ENCODE measurements at places on chromosomes 7 and 10.

DNA sequence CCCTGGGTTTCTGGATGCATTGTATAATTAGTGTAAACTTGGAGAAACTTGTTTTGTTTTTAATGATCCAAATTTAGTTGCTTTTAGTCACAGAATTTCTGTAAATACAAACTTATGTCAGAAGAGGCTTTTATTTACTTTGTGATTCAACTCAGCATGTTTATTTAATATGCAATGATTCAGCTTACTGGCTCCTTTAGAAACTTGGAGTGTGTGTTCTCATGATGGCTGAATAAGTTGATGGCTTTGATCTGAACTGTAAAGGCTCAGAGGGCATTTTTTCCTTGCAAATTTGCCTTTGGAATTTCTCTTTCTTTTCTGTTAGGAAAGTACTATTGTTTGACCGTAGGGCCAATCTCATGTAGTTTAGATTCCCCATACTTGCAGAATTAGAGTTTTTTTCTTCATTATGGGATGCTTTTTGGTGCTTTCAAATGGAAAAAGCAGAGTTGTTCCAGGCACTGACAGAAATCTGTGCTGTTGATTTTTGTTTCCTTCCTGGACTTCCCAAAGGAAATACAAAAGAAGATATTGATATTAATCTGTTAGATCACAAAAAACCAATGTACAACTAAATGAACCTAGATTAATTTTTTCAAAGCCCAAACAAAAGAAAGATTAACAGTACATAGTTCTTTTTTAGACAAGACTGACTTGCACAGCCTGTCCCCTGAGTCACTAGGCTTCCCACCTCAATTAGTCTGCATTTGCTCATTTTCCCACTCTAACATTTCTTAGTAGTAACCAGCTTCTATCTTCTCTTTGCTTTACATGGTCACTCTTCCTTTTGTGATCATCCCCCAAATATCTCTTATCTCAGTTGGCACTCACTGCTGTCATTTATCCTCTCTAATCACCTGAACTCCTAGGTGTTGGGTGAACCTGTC, 96.8 kb upstream of the AGR3 start:
- DNase-seq, result peak; percentile 27

DNA sequence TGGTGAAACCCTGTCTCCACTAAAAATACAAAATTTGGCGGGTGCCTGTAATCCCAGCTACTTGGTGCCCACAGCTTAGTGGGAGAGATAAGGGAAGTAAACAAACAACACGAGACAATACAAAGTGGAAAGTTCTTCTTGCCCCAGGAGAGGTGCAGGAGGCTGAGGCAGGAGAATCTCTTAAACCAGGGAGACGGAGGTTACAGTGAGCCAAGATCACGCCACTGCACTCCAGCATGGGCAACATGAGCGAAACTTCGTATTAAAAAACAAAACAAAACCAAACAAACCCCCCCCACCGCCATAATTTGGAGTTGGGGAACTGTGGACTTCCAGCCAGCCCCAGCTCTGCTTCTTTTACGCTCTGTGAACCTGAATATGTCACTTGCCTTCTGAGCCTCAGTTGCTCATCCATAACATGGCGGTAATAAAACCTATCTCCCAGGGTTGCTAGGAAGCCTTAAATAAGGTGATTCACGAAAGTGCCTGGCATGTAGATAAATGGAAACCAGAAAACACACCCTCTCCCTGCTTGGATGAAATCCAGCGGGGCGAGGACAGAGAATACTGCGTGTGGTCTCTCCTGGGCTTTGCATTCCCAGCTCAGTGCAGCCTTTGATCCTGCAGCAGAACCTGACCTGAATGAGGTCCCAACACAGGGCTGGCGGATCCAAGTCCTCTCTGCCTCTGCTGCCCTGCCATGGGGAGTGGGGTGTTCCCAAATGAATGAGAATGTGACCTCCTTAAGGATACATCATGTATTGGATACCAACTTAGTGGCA, 10.2 kb downstream of the MLXIPL start:
- no peak for DNase-seq

DNA sequence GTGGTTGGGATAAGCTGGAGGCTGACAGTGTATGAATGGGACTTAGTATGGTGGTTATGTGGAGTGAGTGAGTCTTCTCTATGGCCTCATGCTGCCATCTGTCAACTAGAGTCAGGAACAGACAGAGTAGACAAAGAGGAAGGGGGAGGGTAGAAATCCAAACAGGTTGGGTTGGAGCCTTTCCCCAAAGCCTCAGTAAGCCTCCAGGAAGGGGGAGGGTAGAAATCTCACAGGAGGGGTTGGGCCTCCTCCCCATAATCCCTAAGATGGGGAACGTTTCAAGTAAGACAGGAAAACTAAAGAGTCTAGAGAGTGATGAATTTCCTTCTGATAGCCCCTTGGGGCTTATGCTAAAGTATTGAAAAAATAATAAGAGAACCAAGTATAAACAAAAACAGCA, 2.0 kb upstream of the AKR1B15 start:
- no peak for DNase-seq

DNA sequence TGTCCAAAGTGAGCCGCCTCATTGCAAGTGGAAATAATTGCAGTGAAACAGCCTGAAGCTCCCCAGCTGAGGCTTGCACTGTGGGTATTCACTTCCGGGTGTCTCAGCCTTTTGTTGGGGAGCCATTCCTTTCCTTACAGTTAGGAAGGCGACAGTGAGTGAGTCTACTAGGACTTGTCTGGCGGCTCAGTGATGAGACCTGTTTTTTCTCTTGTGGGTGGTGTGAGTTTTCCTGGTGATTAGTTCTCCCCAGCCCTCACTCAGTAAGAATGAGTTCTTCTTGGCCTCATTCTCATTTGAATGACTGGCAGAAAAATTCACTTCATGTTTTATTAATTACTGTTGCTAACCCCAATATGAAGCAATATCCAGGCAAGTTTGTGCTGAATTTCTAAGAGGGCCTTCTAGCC, 2.6 kb downstream of the PGAM1 start:
- no peak for DNase-seq

DNA sequence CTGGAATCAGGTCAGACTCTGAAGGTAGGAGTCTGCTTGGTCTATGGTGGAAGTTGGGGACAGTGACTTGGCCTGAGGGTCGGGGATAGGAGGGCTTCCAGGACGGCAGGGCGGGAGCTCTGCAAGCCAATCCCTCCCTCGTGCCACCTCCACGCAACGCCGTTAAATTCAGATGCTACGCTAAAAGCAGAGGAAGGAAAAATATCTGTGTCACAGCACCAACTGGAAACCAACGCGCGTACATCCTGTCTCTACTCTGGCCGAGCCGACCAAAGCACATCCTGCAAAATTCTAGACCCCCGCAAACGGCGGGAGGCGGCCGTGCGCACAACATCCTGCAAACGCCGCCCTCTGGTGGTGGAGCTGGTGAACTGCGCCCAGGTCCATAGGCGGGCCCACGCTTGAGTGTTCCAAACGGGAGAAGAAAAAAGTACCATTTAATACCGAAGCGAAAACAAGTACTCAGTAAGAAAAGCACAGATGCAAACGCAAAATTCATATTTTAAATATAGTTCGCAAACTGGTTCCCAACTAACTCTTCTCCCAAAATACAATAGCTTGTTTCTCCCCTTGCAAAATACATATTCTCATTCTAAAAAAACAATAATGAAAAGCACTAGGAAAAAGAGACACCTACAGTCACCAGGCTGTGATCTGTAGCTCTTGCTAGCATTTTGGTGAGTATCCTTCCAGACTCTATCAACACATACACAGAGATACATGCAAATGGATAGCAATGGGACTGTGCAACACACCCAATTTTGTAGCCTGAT, 45.7 kb upstream of the HSPA12A start:
- DNase-seq, result peak; percentile 72

GRCh38 chr10:90958781-90959180, 37.9 kb upstream of the ANKRD1 start:
- no peak for DNase-seq

- no peak for DNase-seq
These were observed 30.2 kb downstream of the MICALL2 start for GRCh38 chr7:1428941-1429501.

GRCh38 chr7:151243408-151244195, 4.9 kb downstream of the SMARCD3 start:
- DNase-seq, result no peak

GRCh38 chr10:35640474-35640873, 1.6 kb downstream of the FZD8 start:
- peak; percentile 69 for DNase-seq

DNA sequence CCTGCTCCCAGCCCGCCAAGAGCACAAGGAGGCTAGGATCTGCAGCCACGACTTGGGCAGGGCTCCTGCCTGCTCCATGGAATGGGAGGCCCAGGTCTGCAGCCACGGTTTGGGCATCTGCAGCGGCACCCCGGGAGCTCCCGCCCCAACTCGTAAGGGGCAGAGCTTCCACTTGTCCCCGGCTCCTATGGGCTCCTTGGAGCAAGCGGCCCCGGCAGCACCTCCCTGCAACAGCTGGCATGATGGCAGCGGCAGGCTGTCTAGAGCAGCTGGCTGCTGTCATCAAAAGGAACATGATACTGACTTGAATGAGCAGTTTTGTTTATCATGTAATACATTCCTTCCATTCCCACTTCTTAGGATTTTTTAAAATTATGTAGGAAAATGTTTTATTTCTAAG, 684.0 kb upstream of the FOXK1 start:
- no peak for DNase-seq

- DNase-seq, result no peak
These were observed 57.8 kb downstream of the OR13A1 start for GRCh38 chr10:45257600-45257999.

DNA sequence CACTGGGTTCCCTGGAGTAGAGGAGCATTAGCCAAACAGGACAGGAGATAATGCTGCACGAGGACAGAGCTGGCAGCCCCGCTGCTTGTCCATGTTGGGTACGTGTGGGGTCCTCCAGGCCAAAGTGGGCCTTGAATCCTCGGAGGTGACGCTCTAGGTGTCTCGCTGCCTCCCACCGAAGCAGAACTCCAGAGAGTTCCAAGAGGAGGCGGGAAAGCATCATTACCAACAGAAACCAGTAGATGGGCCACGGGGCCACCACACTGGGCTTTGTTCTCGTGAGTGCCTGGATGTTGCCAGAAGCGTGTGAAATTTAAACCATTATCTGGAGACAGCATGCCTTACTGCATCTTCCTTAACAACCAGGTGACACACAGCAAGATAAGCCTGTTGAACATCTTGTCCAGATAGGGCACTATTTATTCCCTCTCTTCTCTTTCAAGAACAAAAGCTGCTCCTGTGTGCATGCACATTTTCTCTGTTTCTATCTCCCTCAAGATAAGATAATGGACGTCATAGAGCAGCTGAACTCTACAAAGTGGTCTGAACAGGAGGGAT, 56.8 kb downstream of the TNS3 start:
- no peak for DNase-seq

DNA sequence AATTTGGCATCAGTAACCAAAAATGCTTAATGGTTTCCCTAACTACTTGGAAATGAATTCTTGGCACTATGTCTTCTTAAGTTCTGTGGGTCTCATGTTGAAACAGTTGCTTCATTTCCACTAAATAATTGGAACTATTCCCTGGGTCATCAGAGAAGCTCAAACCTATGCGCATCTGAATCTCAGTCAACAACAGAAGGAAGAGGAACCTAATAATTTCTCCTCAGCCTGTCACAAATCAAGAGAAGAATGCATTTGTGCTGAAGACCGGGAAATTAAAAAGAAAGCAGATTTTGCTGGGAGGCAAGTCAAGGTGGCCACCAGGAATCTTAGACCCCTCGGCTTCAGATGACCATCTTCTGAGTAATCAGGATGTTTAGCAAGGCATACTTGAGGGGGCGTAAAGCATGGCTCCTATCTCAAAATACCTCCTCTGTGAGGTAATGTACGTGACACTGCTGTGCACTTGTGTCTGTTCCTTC, 41.4 kb downstream of the TOMM7 start:
- DNase-seq, result peak; percentile 55

Data from hepatic stellate cell (primary cell).